Kidney (tissue), 22 donors: ENCODE measurements at places on chromosomes 4 and X.

DNA sequence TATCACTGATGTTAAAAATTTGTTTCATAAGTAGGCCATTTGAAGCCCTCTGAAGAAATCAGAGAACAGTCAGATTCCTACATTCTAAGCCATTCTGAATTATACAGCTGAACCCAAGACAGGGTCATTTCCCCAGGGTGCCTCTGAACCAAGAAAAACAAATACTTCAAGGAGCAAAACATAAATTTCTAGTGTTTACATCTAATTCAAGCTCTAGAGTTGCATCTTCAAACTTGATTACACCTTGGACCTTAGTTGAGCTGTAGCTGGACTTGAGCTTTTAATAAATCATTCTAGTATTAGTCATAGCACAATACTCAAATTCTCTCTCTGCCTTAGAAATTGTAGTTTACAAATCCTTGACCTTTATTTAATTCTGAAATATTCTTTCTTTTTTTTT, 87.6 kb upstream of the IL15 start:
- no peak for DNase-seq

DNA sequence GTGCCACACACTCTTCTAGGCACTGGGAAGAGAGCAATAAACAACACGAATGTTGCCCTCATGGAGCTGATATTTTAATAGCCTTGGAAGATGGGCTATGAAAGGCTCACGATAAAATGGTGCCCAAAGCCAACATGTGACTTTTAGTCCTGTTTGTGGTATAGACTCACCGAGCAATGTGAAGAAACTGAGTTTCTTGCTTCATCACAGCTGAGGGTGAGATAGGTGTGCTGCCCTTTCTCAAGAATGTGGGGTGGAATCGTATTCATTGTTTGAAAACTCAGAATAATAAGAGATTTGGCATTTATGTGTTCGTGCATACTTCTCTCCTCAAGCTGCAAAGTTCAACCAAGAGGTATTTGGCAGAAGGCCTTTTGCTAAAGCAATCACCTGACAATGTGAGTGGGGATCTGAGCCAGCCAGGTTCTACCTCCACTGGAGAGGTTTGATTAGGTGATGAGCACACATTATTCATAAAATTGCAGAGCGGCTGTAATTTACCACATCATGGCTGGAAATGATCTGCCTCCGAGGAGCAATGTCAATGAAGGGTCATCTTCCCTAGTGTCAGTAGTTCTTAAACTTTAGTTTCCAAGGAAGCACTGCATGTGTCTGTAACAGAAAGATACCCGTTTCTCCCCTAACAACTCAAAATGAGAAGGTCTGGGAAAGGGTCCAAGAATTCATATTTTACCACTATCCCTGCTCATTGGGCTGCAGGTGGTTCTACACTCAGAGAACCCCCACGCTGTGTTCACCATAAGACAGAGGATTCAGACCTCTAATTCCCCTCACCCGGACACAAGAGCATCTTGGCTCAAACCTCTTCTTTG, 41.9 kb upstream of the CBR4 start:
- DNase-seq: no peak

- DNase-seq: no peak
Observed at GRCh38 chrX:111040377-111041017, 55.5 kb upstream of the PAK3 start.

GRCh38 chrX:71215338-71215912, 7.6 kb upstream of the GJB1 start:
- no peak for DNase-seq

DNA sequence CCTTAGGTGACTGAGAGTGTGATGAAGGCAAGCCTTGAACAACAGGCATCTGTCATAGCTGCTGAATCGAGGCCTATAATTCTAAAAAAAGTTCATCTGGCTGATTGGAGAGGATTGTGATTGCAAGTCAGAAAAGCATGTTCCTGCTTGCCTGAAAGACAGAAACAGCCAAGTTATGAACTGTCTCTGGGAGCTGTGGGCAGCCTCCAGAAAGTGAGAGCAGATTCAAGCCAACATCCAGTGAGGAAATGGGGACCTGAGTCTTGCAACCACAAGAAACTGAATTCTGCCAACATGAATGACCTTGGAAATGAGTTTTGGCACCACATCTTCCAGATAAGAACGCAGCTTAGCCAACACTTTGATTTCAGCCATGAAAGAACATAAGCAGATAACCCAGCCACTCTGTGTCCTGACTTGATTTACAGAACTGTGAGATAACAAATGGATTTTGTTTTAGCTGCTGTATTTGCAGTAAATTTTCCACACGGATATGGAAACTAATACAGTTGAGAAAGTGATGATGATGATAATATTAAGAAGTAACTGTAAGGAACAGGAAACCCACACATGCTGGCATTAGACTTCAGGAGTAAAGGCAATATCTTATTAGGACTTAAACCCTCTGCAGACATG, 240.3 kb upstream of the NDST3 start:
- no peak for DNase-seq

DNA sequence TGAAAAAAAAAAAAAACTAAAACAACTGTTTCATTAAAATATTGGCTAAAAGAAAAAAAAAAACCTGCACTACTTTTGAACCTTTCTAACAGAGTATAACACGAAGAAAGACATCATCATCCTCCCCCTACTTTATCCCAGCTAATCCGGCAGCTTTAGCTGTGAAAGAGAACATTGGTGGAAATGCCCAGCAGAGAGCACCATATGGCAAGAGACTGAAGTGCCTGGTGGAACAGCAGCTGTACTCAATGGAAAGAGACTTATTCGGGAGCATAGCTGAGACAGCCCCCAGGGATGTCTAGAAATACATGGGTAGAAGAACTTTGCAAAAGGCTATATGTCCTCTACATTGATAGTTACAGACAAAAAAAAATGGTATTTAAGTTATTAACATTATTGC, 30.3 kb downstream of the STPG2 start:
- DNase-seq: no peak
